ENCODE measurements at places on chromosomes 3 and 15. TPM values are rescaled to one million over a fixed set of nuclear protein-coding genes. Genes with fewer than 3 reads are reported as not detected.

CYP8B1 gene
- 10.4 TPM for total RNA-seq

KPNA1 gene
- 64.5 TPM for total RNA-seq

TRH gene
- not detected for total RNA-seq

CKMT1B gene
- 14.5 TPM for total RNA-seq

GLCE gene
- total RNA-seq = 18.0 TPM

SUCNR1 gene
- 7.3 TPM for total RNA-seq

ACKR2 gene
- 8.9 TPM for total RNA-seq

ZWILCH gene
- total RNA-seq = 9.0 TPM

SERPINI2 gene
- total RNA-seq = not detected

PDE8A gene
- 37.5 TPM for total RNA-seq

RBPMS2 gene
- total RNA-seq = 8.2 TPM

SCAANT1 gene
- total RNA-seq = not detected

GCNT3 gene
- total RNA-seq = 14.8 TPM

SI gene
- not detected for total RNA-seq

DNA sequence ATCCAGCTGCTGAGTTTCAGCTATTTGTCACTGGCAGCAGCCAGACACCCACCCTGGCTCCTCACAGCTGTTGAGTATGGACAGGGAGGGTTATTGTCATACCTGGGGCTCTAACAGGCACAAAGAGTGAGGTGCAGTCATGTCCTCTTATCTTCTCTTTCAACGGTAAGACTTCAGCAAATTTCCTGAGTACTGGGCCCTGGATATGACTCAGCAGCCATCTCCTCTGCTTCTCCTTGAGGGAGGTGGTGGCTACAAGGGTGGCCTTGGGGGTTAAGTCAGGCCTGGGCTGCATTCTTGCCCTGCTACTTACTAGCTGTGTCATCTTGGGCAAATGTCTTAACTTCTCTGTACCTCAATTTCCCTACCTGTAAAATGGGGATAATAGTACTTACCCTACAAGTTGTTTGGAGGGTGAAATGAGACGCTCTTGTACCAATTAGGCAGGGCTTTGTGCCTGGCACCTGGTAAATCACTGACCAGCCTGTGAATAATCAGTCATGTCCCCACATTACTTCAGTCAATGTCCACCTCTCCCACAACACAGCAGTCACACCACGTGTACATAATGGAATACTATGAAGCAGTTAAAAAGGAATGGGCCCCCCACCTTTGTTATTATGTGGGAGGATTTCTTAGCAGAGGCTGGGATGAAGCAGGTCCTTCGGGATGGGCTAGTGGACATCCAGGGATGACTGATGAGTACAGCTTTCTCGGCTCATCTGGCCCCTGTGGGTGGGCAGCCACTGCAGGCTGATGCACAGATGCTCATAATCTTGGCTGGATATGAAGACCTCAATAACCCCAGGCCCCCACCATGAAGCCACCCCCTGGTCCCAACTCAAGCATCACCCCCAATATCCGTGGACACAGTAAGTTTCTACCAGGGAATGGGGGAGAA is 528.8 kb downstream of the SHQ1 start:
- DNase-seq = no peak

- DNase-seq = no peak
These were observed 220.1 kb downstream of the BCHE start for GRCh38 chr3:165617134-165617533.

DNA sequence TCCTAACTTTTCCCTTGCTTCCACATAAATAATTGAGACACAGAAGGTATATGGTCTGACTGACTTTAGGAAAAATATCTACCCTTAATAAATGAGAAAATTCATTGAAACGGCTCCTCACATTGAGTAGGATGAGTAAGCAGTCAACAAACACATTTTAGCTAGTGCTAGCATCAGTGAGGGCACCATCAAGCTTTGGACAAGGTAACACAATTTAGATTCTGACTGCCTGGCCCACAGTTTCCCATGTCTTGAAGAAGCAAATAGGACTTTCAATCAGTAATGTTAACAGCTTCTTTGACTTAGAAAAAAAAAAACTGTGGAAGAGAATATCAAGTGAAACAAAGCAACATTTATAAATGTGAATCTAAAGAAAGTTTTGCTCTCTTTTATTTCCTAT is 70.1 kb upstream of the MBNL1 start:
- DNase-seq = no peak

DNA sequence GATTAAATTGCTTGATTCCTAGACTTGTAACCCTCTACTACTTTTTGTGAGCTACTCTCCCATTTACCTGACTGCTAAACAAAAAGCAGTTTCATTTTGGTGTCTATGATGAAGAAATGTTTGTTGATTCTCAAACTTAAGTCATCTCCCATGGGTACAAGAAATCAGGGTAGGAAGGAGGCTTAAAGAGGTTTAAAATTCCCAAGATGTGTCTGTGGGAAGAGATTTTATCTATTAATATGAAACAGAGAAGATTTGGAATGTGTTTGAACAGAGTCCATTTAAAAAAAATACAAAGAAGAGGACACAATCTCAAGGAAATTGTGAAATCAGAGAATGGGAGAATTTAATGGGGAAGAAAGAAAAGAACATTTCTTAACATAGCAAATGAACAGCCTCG is 14.8 kb downstream of the P3H2 start:
- DNase-seq = no peak

GRCh38 chr3:149523512-149524299 is 49.2 kb downstream of the TM4SF4 start:
- DNase-seq = no peak

- no peak for DNase-seq
These were observed 3.5 kb downstream of the CSK start for GRCh38 chr15:74785194-74786032.

GRCh38 chr3:48544141-48544540 is 12.5 kb downstream of the PFKFB4 start:
- no peak for DNase-seq

DNA sequence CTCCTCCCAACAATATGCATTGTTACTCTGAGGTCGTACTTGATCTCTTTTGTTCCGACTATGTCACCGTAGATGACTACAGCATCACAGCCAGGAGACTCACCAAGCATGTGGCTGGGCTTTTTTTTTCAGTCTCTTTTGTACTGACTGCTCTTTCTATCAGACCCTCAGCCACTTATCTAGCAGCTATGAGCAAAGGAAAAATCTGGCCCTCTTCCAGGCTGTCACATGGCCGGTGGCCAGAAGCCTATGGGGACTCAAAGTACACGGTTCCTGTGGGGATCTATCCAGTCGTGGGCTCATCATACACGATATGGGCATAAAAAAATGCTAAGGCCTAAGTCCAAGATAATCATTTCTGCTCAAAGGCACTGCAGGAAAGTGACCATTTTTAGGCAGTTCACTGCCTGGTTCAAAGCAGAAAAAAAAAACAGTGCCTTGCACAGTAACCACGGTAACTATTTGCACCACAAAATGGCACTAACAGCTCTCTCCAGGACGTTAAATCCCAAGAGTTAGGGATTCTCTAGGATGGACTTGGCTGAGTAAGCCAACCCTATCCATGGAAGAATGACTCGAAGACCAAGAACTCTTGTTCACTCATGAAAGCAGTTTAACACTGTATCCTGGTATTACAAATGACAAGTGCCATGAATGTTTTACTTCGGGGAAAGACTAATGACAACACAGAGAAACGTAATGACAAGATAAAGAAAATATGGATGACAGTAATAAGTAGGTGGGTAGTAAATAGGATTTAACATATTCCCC is 50.3 kb downstream of the SHQ1 start:
- no peak for DNase-seq

DNA sequence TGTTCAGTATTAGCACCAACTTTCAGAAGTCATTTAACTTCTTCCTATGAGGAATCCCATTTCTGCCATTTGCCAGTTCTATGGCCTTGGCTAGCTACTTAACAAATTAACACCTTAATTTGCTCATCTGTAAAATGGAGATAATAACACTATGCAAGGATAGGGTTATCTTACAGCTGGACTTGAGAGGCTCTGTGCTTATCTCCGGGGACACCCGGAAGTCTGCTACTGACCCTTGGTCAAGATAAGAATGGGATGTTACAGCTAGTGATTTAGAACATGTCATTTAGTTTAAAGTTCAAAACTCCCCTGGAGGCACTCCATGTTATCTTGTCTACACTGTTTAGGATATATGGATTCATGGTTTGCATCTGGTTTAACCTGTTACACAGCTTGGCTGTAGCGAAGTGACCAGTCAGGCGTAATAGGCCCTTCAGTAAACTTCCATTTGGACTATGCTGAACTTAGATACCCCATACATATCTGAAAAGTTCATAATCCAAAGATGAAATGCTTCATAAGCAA is 156.0 kb upstream of the CD96 start:
- no peak for DNase-seq

- DNase-seq = no peak
These were observed 55.2 kb downstream of the CMSS1 start for GRCh38 chr3:99872923-99873254.

DNA sequence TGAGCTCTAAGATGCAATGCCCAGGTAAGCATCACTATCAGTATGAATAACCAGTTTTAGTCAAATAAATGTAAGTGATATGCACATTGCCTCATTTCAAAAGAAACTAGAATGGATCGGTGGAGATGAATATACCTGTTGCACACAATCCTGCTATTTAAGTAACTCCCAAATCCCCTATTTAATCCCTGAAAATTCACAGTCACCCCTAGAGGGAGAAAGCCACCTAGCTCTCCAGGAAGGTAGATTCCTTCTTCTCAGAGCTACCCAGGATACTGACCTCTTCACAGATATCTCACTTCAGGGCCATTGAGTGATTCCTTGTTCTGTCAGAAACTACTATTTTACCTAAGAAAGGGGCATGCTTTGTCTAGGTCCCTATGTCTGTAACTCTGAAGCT is 11.7 kb downstream of the LSAMP start:
- DNase-seq = no peak

GRCh38 chr3:80554304-80554703 is 786.5 kb upstream of the ROBO1 start:
- DNase-seq = no peak

DNA sequence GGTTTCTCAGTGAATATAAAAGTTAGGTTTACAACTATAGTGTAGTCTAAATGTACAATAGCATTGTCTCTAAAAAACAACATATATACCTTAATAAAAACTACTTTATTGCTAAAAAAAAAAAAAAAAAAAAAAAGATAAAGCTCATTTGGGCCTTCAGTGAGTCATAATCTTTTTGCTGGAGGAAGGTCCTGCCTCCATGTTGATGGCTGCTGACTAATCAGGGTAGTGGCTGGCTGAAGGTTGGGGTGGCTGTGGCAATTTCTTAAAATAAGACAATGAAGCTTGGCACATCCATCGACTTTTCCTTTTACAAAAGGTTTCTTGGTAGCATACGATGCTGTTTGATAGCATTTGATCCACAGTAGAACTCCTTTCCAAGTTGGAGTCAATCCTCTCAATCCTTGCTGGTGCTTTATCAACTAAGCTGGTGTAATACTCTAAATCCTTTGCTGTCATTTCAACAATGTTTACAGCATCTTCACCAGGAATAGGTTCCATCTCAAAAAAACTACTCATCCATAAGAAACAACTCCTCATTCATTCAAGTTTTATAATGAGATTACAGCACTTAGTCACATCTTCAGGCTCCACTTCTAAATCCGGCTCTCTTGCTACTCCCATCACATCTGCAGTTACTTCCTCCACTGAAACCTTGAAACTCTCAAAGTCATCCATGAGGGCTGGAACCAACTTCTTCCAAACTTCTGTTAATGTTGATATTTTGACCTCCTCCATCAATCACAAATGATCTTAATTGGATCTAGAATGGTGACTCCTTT is 13.3 kb downstream of the ZNF280D start:
- no peak for DNase-seq

DNA sequence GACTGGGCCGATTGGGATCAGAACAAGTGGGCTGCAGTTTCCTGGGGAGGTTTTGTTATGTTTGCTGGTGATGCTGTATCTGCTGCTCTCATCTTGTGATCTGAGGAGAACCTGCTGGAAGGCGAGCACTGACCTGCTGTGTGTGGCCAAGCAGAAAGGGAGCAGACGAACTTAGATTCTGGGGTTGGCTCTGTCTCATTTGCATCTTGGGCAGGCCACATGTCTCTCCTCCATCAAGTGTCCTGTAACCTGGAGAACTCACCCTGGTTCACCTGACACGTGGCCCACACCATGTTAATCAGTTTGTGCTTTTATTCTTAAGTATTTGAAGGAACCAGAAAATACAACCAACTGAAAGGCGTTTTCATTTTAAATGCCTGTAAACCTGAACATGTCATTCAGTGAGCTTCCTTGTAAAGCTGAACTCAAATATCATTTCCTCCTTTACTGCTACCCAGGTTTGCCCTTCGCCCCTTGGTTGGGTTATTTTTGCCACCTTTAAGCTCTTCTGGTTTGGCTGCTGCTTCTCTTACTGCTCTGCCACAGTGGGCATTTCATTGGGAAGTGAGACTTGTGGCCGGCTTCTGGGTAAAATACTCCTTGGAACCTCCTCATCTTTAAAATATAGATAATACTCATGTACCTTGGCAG is 33.5 kb upstream of the TRAK1 start:
- DNase-seq = no peak

GRCh38 chr3:16668776-16669545 is 63.7 kb upstream of the DAZL start:
- no peak for DNase-seq

DNA sequence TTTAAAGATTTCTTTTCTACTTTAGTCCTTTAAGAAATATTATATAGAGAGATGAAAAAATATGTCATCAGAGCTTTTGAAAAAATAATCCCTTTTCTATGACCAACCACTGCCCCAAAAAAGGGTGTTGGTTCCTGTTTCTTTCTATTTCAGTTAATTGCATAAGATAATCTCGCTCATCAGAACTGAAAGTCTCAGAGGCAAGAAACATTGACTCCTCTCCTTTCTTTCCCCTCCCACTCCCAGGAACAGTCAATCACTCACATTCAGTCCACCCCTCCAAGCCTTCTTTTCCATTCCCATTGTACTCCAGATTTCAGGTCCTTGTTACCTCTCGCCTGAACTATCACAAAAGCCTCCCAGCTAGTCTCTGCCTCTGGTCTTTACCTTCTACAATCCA is 153.7 kb upstream of the ABI3BP start:
- DNase-seq = no peak

GRCh38 chr3:173785004-173785403 is 387.5 kb downstream of the NLGN1 start:
- DNase-seq = no peak

- peak; percentile 34 for DNase-seq
These were observed 263.8 kb upstream of the ATP10A start for GRCh38 chr15:26126819-26127387.

- no peak for DNase-seq
These were observed 87.6 kb upstream of the TLE3 start for GRCh38 chr15:70185251-70185711.

GRCh38 chr15:84099181-84099580 is 136.4 kb upstream of the GOLGA6L4 start:
- DNase-seq = no peak

GRCh38 chr15:66946578-66947164 is 118.7 kb upstream of the SMAD3 start:
- no peak for DNase-seq

- no peak for DNase-seq
These were observed 86.1 kb downstream of the ADAMTS17 start for GRCh38 chr15:100255644-100256043.

DNA sequence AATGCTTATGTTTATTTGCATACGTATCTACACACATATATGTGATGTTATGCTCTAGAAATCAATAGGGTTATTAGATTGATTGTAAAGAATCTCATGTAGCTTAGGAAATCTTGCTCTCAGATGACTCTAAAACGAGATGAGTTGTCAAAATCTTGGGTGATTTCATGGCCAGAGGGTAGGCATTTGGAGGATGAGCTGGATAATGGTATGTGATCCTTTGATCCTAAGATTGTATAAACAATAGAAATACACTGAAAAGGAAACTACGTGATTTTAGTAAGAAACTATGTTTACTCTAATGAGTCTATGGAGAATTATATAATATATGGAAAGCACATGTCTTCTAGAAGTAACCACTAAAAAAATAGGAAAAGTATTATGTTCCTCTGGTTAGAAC is 676.6 kb downstream of the NSUN3 start:
- no peak for DNase-seq
